Fibroblast of lung (primary cell): ENCODE measurements at places on chromosomes 6 and 20.

- peaks cover 10% of the 10 kb centered on the region for H3K4me1 ChIP-seq
- H3K36me3 ChIP-seq: peaks cover 51% of the 10 kb centered on the region
- no peak overlapping the region for H3K4me3 ChIP-seq
- DNase-seq: no peak
Observed at GRCh38 chr20:17641520-17641964, 40.5 kb downstream of the RRBP1 start.

- no peak for DNase-seq
- H3K27ac ChIP-seq: no peak overlapping the region
- H3K27me3 ChIP-seq: no peaks in the 10 kb centered on the region
- H3K4me1 ChIP-seq: no peaks in the 10 kb centered on the region
- no peaks in the 10 kb centered on the region for H3K36me3 ChIP-seq
Observed at GRCh38 chr6:27040244-27041042, 207.1 kb upstream of the PRSS16 start.

DNA sequence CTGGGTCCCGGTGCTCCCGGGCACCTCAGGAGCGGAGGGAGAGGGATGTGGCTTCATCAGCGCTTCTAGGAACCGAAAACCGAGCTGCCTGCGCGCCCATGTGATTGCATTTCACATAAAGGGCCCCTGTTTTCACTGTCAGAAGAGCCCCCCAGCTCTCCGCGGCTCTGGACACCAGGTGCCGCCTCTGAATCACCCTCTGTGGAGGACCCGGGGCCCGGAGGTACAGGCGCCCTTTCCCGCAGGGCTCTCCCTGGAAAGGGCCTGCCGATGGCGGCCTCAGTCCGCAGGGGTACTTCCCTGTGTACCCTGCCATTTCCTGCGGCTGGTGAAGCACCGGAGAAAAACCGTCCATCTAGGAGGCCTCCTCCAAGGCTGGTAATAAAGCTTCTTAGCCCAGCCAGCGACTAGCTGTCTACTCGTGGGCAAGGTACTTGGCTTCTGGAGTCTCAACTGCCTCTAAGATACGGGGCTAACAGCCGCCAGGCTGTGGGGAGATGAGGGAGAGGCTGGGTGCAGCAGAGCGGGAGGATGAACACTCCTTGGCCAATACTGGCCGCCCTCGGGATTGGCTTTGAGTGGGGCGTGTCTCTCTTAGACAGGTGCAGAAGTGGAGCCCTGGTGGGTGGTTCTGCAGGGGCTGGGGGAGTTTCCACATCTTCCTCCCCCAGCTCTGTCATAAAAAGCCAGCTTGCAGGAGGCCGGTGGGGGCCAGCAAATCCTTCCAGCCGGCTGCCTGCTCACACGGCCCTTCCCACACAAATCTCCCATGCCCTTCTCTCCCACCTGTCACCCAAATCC is 1.6 kb downstream of the PPP1R16B start:
- H3K36me3 ChIP-seq: no peaks in the 10 kb centered on the region
- H3K27ac ChIP-seq: no peak overlapping the region
- no peak for DNase-seq
- no peaks in the 10 kb centered on the region for H3K4me1 ChIP-seq

DNA sequence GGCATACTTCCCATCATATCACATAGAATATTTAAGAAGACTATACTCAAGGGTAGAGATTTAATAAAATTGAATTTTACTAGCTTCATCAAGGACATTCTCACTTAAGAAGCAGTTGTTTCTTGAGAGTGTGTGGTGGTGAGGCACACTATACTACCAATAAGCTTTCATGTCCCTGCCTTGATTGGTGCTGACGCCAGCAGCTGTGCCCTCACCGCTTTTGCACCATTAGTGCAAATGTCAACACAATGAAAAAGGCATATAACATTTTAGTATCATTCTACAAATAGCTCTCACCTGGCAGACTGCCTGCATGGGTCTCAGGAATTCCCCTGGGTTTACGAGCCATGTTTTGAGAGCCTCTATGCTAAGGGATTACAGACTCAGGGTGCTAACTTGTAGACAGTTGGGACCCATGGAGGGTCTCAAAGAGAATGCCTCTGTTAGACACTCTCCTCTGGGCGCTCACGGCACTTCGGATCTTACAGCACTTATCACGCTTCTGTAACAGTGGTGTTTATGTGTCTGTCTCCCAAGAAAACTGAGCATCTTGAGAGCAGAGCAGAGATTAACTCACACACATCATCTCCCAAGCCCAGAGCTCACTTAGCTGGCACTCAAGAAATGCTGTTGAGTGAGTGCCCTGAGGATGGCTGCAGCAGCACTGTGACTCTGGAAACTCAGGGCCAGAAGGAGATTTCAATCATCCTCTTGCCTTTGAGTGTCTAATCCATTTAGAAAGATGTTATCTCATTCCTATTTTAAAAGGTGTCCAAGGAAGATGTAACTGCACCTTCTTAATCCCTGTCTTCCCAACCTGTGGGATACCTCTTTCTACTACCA is 143.3 kb upstream of the GPR6 start:
- no peaks in the 10 kb centered on the region for H3K27me3 ChIP-seq
- H3K4me3 ChIP-seq: no peak overlapping the region
- no peaks in the 10 kb centered on the region for H3K4me1 ChIP-seq

GRCh38 chr6:3887150-3887700 is 38.1 kb downstream of the FAM50B start:
- H3K4me3 ChIP-seq: no peak overlapping the region
- DNase-seq: peak; percentile 36
- no peaks in the 10 kb centered on the region for H3K36me3 ChIP-seq
- no peak overlapping the region for H3K27ac ChIP-seq
- H3K27me3 ChIP-seq: no peaks in the 10 kb centered on the region
- H3K4me1 ChIP-seq: peaks cover 9% of the 10 kb centered on the region

DNA sequence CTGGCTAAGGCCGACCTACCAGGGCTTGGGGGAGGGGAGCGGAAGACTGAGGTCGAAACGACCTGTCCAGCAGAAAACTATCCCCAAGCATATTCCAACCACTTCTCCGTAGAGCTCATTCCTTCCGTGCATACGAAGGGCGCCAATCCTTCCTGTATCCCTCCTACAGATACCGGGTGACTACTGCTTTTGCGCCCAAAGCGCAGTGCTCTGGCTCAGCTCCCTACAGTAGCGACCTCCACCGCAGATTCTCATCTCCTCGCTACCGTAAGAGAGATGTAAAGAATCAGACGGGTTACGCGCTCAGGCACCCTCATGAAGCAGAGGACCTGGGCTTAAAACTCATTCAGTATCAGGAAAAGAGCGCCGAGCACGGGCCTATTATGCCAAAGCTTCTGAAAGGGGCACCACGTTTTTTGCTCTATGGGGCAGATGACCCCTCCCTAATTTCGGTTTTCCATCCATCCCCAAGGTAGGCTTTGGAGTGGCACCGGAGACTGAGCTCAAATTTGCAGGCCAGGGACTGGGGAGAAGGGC is 563 bp upstream of the NNAT start:
- H3K27me3 ChIP-seq: no peaks in the 10 kb centered on the region
- peaks cover 8% of the 10 kb centered on the region for H3K36me3 ChIP-seq
- H3K4me1 ChIP-seq: peaks cover 14% of the 10 kb centered on the region
- H3K4me3 ChIP-seq: no peak overlapping the region
- H3K27ac ChIP-seq: no peak overlapping the region

DNA sequence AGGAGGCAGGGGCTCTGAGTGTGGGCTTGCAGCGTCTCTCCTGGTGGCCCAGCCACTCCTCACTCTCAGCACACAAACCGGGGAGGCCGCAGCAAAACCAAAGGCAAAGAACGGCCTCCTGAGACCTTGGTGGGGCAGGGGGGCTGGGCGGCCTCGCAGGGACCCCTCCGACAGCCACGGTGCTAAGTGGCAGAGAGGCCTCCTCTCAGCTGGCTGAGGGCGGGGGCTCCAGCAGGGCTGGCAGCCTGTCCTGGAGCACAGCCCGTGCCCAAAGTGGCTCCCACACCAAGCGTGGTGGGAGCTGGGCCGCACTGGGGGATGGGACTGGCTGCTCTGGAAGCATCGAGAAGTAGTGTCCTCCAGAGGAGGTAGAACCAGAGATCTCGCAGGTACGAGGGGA is 334.4 kb downstream of the QKI start:
- H3K27ac ChIP-seq: no peak overlapping the region
- no peak overlapping the region for H3K4me3 ChIP-seq
- H3K4me1 ChIP-seq: no peaks in the 10 kb centered on the region

GRCh38 chr20:56247954-56248782 is at the start of gene MC3R:
TSS of gene MC3R (plus strand) at chr20:56248732. CDS start at chr20:56248844, 112 bp downstream.
- H3K36me3 ChIP-seq: no peaks in the 10 kb centered on the region
- no peaks in the 10 kb centered on the region for H3K4me1 ChIP-seq
- H3K27me3 ChIP-seq: no peaks in the 10 kb centered on the region
- DNase-seq: peak; percentile 28
- no peak within 1 kb of the TSS for H3K4me3 ChIP-seq

DNA sequence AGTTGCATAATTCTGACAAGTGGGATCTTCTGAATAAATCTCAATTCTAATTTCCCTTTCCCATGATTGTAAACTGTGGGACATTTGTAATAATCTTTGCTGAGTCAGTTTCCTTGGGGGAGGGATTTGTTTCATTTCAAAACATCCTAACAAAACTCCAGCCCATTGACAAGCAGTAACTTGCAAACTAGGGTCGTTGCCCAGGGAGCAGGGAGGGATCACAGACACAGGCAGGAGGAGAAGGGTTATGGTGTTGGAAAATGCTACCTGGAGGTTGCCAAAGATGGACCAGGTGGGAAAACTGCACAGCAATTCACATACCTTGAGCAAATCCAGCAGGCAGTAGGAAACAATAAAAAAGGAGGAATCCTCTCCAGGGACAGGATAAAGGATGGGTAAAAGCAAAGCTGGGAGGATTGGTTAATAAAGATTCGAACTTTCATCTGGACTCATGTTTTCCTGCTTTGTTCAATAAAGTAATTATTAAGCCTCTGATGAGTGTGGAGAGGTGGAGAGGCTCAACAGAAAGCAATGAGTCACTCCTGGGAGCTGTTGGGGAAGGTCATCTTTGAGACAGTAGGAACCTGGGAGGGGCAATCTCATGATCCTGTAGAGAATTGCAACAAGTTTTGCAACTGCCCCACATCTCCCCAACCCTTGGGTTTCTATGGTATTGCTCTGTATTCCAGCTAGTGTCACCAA is 87.3 kb upstream of the AKIRIN2 start:
- no peaks in the 10 kb centered on the region for H3K27me3 ChIP-seq
- H3K4me3 ChIP-seq: no peak overlapping the region
- DNase-seq: peak; percentile 48
- peaks cover 3% of the 10 kb centered on the region for H3K4me1 ChIP-seq
- no peaks in the 10 kb centered on the region for H3K36me3 ChIP-seq

- H3K4me3 ChIP-seq: no peak overlapping the region
- H3K27me3 ChIP-seq: no peaks in the 10 kb centered on the region
- H3K36me3 ChIP-seq: no peaks in the 10 kb centered on the region
- no peak overlapping the region for H3K27ac ChIP-seq
- DNase-seq: peak; percentile 44
- no peaks in the 10 kb centered on the region for H3K4me1 ChIP-seq
Observed at GRCh38 chr20:53495398-53496092, 98.1 kb downstream of the ZNF217 start.

DNA sequence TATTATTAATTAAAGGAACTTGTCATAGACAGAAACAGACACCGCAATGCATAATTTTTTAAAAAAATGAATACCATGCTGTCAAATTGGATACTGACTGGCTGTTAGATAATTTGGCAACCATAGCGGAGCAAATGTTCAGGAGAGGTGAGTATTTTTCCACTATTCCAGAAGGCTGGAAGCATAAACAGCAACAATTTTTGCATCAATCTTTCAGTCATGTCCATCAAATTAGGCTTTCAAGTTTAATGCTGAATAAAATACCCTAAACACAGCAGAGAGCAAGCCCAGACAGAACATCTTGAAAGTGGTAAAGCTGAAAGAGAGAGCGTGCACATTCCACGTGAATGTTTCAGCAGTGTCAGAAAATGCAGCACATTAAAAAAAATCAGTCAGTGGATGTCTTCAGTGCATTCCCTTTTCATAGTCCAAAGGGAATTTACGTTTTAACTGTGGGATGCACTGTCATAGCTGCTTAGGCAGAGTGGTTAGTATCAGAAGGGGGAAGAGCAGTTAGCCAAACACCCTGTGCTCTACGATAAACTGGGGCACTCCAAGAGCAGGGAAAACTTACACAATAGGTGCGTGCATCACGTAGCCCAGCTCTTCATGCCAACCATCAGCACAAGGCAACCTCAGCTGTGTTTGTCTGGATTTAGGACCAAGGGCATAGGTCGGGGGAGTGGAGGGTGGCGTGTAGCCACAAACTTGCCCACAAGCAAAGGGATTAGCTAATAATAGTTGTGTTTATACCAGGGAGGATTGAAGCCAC is 116.2 kb upstream of the STMND1 start:
- DNase-seq: peak; percentile 84
- peak overlapping the region; percentile 24 for H3K4me3 ChIP-seq
- peak overlapping the region; percentile 74 for H3K27ac ChIP-seq
- H3K4me1 ChIP-seq: peaks cover 21% of the 10 kb centered on the region
- no peaks in the 10 kb centered on the region for H3K36me3 ChIP-seq

- no peaks in the 10 kb centered on the region for H3K4me1 ChIP-seq
- DNase-seq: peak; percentile 89
- peak within 1 kb of the TSS; percentile 92 for H3K27ac ChIP-seq
- H3K27me3 ChIP-seq: no peaks in the 10 kb centered on the region
- H3K36me3 ChIP-seq: no peaks in the 10 kb centered on the region
- peak within 1 kb of the TSS; percentile 91 for H3K4me3 ChIP-seq
Observed at GRCh38 chr6:73461537-73462350, at the start of gene MTO1. TSS of gene MTO1 (plus strand) at chr6:73461737. CDS start at chr6:73461855, 118 bp downstream.

GRCh38 chr20:56098981-56099500 is 93.7 kb upstream of the CBLN4 start:
- no peak overlapping the region for H3K4me3 ChIP-seq
- H3K36me3 ChIP-seq: no peaks in the 10 kb centered on the region
- DNase-seq: no peak
- H3K4me1 ChIP-seq: no peaks in the 10 kb centered on the region

GRCh38 chr6:78511009-78511408 is 356.3 kb upstream of the IRAK1BP1 start:
- DNase-seq: no peak
- no peak overlapping the region for H3K27ac ChIP-seq
- no peaks in the 10 kb centered on the region for H3K27me3 ChIP-seq
- H3K36me3 ChIP-seq: no peaks in the 10 kb centered on the region
- H3K4me3 ChIP-seq: no peak overlapping the region

GRCh38 chr6:128327890-128328289 is 192.5 kb downstream of the PTPRK start:
- no peak overlapping the region for H3K4me3 ChIP-seq
- H3K36me3 ChIP-seq: no peaks in the 10 kb centered on the region
- DNase-seq: peak; percentile 53

GRCh38 chr6:169725125-169726048 is 1.1 kb upstream of the PHF10 start:
- H3K36me3 ChIP-seq: no peaks in the 10 kb centered on the region
- peak overlapping the region; percentile 87 for H3K27ac ChIP-seq
- H3K4me3 ChIP-seq: peak overlapping the region; percentile 61
- DNase-seq: peak; percentile 91
- H3K27me3 ChIP-seq: no peaks in the 10 kb centered on the region
- peaks cover 2% of the 10 kb centered on the region for H3K4me1 ChIP-seq

GRCh38 chr20:17624551-17625245 is 54.8 kb downstream of the DSTN start:
- H3K4me3 ChIP-seq: no peak overlapping the region
- H3K27me3 ChIP-seq: no peaks in the 10 kb centered on the region
- H3K36me3 ChIP-seq: peaks cover 73% of the 10 kb centered on the region
- DNase-seq: no peak
